ENCODE measurements at places on chromosomes 16 and 17.

DNA sequence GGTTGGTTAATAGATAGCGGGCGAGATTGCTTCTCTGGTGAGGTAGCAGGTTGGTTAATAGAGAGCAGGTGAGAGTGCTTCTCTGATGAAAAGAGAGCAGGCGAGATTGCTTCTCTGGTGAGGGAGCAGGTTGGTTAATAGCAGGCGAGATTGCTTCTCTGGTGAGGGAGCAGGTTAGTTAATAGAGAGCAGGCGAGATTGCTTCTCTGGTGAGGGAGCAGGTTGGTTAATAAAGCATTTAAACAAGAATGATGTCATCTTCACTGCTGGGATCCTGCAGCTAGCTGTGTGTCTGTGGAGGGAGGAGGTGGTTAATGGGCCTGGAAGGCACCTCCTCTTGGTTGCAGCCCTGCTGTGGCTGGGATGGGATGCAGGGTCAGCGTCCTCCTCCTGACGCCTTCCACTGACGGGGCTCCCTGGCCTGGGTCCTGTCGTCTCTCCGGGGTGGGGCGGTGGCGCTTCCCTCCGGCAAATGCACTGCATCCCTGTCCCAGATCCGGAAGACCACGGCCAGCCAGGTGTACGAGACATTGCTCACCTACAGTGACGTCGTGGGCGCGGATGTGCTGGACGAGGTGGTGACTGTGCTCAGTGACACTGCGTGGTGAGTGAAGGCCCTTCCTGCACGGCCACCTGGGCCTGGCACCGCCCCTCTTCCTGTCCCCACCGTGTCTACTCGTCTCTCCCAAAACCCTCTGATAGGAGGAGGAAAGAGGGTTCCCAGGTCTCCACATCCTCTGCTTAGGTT is 99.2 kb upstream of the ZNF750 start:
- no peak for DNase-seq
- H3K4me3 ChIP-seq: no peak overlapping the region
- no peaks in the 10 kb centered on the region for H3K27me3 ChIP-seq
- H3K4me1 ChIP-seq: no peaks in the 10 kb centered on the region
- H3K36me3 ChIP-seq: peaks cover 35% of the 10 kb centered on the region

DNA sequence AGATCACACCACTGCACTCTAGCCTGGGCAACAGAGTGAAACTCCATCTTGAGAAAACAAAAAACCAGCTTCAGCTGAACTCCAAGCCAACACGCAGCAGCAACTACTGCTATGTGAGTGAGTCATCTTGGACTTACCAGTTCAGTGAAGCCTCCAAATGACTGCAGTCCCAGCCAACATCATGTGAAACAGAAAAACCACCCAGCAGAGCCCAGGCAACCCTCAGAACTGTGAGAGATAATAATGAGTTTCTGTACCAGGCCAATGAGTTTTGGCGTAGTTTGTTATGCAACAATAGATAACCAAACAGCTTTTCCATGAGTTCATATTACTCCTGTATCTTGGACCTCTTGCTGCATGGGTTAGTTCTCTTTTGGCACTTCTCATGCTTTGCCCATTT is 23.3 kb downstream of the PHF12 start:
- H3K4me1 ChIP-seq: peaks cover 57% of the 10 kb centered on the region
- H3K4me3 ChIP-seq: no peak overlapping the region
- no peaks in the 10 kb centered on the region for H3K27me3 ChIP-seq
- no peak for DNase-seq
- peaks cover 9% of the 10 kb centered on the region for H3K36me3 ChIP-seq

- H3K27me3 ChIP-seq: no peaks in the 10 kb centered on the region
- H3K27ac ChIP-seq: no peak overlapping the region
- no peak for DNase-seq
- H3K4me3 ChIP-seq: no peak overlapping the region
- no peaks in the 10 kb centered on the region for H3K36me3 ChIP-seq
- peaks cover 30% of the 10 kb centered on the region for H3K4me1 ChIP-seq
Observed at GRCh38 chr17:80660527-80661198, 116.0 kb downstream of the RPTOR start.

- no peak for DNase-seq
- H3K36me3 ChIP-seq: no peaks in the 10 kb centered on the region
- H3K27me3 ChIP-seq: no peaks in the 10 kb centered on the region
- peaks cover 95% of the 10 kb centered on the region for H3K4me1 ChIP-seq
Observed at GRCh38 chr16:84606081-84606875, 11.6 kb downstream of the COTL1 start.

DNA sequence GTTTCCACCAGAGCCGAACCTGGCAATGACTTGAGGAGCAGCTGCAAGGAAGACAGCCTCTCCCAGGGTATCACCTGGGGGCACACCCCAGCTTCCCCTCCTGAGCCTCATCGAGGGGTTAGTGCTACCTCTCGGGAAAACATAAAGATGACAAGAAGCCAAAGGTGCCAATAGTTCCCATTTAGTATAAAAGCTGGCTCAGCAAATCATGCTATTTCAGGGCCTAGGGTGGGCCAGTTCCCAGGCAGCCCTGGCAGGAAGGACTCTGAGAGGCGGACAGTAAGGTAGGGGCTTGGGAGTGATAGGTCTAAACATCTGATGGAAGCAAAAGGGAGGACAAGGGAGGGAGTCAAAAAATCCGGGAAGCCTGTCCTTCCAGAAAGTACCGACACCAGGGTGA is 46.2 kb downstream of the SOST start:
- no peaks in the 10 kb centered on the region for H3K4me1 ChIP-seq
- peaks cover 27% of the 10 kb centered on the region for H3K27me3 ChIP-seq
- H3K27ac ChIP-seq: no peak overlapping the region
- H3K36me3 ChIP-seq: no peaks in the 10 kb centered on the region
- no peak for DNase-seq

GRCh38 chr17:50272711-50273653 is 1.3 kb upstream of the TMEM92 start:
- no peaks in the 10 kb centered on the region for H3K36me3 ChIP-seq
- no peak overlapping the region for H3K27ac ChIP-seq
- peaks cover 4% of the 10 kb centered on the region for H3K4me1 ChIP-seq
- peak overlapping the region; percentile 39 for H3K4me3 ChIP-seq
- peak; percentile 41 for DNase-seq

DNA sequence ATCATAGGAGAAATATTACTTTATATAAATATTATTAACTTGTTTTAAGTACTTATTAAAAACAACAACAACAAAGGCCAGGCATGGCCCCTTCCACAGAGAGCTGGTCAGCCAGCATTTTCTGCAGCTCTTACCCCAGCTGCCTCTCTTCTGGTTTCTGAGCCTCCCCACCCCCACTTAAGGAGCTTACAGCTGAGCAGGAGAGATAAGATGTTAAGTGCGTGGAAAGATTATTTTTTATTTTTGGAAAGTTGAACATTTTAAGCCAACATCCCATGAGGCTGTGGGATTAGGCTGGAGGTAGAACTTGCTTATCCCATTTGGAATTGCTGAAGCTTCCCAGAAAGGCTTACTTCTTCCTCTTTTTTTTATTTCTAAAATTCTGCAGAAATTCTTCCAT is 401.2 kb downstream of the SEC14L1 start:
- no peaks in the 10 kb centered on the region for H3K36me3 ChIP-seq
- no peak overlapping the region for H3K4me3 ChIP-seq
- no peaks in the 10 kb centered on the region for H3K27me3 ChIP-seq
- H3K4me1 ChIP-seq: peaks cover 4% of the 10 kb centered on the region

DNA sequence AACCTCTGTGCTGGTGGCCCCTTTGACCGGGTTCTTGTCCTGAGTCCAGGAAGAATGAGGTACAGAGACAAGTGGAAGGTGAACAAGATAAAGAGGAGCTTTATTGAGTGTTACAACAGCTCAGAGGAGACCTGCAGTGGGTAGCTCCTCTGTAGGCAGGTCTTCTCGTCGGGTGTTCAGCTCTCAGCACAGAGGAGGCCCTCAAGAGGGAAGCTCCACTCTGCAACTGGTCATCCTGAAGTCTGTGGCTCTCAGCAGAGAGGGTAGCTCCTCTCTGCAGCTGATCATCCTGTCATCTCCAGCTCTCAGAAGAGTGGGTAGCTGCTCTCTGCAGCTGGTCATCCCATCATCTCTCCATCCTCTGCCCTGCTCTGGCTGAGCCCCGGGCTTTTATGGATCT is 39.7 kb downstream of the SCPEP1 start:
- no peaks in the 10 kb centered on the region for H3K4me1 ChIP-seq
- H3K27ac ChIP-seq: no peak overlapping the region
- H3K27me3 ChIP-seq: no peaks in the 10 kb centered on the region
- H3K36me3 ChIP-seq: no peaks in the 10 kb centered on the region
- DNase-seq: no peak

DNA sequence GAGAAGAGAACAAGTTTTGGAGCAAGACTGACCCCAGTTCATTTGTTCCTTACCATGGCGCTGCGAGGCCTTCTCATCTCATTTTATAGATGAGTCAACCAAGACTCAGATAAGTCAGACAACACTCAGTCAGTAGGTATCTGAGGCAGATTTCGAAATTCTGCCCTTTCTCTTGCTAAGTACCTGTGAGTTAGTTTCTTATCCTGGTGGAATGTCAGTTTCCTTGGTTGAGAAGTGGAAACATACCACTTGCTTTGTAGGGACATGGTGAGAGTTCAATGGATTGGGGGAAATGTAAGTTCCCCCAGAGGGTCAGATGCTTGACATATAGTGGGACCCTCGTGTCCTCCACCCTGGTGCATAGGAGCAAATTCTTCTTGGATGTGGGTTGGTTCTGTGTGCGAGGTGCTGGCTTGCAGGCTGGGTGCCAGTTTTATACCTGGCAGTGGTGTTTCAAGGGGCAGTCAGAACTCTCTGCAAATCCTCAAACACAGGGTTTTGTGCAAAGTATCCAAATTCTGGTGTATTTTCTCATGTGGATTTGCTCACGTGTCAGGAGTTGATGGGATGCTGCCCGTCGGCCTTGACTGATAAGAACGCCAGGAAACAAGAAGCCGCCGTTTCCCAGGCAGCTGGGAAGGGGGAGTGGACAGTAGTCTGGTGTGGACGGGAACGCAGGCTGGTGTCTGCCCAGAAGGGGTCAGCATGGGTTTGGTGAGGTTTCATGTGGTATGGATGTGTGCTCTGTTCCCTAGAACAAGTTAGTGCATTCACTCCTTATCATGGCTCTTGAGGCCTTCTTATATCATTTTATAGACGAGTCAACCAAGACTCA is 61.1 kb upstream of the CIBAR2 start:
- H3K4me1 ChIP-seq: no peaks in the 10 kb centered on the region
- no peaks in the 10 kb centered on the region for H3K36me3 ChIP-seq
- no peak overlapping the region for H3K27ac ChIP-seq
- H3K27me3 ChIP-seq: peaks cover 5% of the 10 kb centered on the region

DNA sequence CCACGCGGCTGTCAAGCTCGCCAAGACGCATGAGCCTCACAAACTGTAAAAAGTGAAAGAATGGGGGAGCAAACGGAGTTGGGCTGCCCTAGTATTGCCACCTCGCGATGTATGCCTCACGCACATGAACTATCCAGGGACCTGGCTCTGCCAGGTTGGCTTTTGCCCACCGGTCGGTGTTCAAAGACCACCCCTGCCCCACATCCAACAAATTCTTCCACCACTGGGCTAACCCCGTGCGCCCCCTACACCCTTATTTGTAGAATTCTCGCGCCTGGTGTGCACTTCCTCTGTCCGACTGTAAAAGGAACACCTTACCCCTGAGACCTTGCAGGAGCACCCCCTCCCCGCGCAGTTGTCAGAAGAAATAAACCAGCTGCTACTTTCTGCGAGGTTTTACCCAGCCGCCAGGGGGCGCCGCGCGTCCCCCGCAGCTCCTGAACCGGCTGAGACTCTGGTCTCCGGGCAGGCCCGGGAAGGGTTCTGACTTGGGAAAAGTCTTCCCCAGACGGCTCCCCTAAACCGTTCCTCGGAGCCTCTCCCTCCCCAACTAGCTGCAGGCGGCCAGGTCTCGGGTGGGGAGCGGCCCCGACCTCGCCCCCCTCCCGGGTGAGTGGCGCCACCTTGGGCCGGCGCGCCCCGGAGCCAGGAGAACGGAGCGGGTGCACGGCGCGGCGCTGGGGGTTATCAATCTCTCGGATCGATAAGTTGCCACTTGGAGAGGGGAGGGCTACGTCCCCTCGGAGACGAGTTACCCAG is 1.7 kb upstream of the ZNF423 start:
- H3K4me1 ChIP-seq: no peaks in the 10 kb centered on the region
- H3K4me3 ChIP-seq: no peak overlapping the region
- peaks cover 17% of the 10 kb centered on the region for H3K27me3 ChIP-seq

- no peaks in the 10 kb centered on the region for H3K36me3 ChIP-seq
- peak overlapping the region; percentile 16 for H3K27ac ChIP-seq
- DNase-seq: no peak
- no peaks in the 10 kb centered on the region for H3K4me1 ChIP-seq
- H3K4me3 ChIP-seq: no peak overlapping the region
Observed at GRCh38 chr16:89827383-89828198, 684 bp upstream of the SPIRE2 start.

DNA sequence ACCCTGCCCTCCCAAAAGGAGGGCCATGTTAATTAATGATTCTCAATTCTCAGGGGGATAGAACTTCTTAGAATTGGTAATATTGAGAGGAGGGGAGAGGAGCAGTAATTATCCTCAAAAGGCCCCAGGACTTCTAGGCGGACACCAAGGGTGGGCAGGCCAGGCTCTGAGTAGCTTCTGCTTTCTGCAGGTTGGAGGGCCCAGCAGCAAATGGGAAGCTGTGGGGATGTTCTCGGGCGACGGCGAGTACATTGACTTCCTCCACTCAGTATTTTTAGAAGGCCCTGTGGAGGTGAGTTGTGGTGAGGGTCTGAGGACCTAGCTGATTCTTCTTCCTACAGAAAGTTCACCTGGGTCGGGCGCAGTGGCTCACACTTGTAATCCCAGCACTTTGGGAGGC is 57.5 kb downstream of the DNAH2 start:
- no peak overlapping the region for H3K27ac ChIP-seq
- no peaks in the 10 kb centered on the region for H3K27me3 ChIP-seq
- H3K36me3 ChIP-seq: no peaks in the 10 kb centered on the region
- no peak for DNase-seq
